ENCODE measurements at places on chromosomes 4 and X.

GRCh38 chr4:153127760-153128494 is 76.3 kb upstream of the TRIM2 start:
- no peaks in the 10 kb centered on the region for H3K4me1 ChIP-seq
- peak; percentile 90 for DNase-seq
- no peaks in the 10 kb centered on the region for H3K27me3 ChIP-seq

- no peak for DNase-seq
- H3K36me3 ChIP-seq: no peaks in the 10 kb centered on the region
- H3K4me1 ChIP-seq: no peaks in the 10 kb centered on the region
- H3K27me3 ChIP-seq: no peaks in the 10 kb centered on the region
Observed at GRCh38 chr4:81589262-81589661, 117.6 kb upstream of the RASGEF1B start.

GRCh38 chr4:99341426-99341825 is 11.1 kb downstream of the ADH1C start:
- no peaks in the 10 kb centered on the region for H3K27me3 ChIP-seq
- no peaks in the 10 kb centered on the region for H3K4me1 ChIP-seq
- no peak for DNase-seq
- no peak overlapping the region for H3K4me3 ChIP-seq
- no peak overlapping the region for H3K27ac ChIP-seq
- no peaks in the 10 kb centered on the region for H3K36me3 ChIP-seq

DNA sequence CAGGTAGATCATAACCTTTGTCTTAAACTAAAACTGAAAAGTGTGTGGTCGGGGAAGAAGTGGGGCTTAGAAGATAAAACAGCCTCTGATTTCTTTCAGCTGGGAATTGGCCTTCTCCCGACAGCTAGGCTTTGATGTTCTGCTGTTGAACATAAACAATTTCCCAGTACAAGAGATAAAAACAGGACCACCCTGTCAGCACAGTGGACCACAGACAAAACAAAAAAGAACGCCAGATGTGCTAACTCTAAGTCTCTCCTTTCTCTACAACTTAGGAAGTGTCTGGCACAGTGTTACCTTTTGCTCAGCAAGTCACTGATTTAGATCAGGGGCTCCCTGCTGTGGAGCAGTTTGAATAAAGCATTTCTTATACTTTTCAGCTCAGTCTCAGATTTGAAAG is 87.5 kb upstream of the UXT start:
- no peak overlapping the region for H3K4me3 ChIP-seq
- H3K36me3 ChIP-seq: no peaks in the 10 kb centered on the region
- no peaks in the 10 kb centered on the region for H3K27me3 ChIP-seq

- no peaks in the 10 kb centered on the region for H3K4me1 ChIP-seq
- peak overlapping the region; percentile 44 for H3K27ac ChIP-seq
- H3K27me3 ChIP-seq: no peaks in the 10 kb centered on the region
- no peak for DNase-seq
- no peaks in the 10 kb centered on the region for H3K36me3 ChIP-seq
Observed at GRCh38 chrX:133375615-133376340, 39.5 kb downstream of the GPC4 start.

- H3K4me3 ChIP-seq: no peak overlapping the region
- no peaks in the 10 kb centered on the region for H3K27me3 ChIP-seq
- no peak overlapping the region for H3K27ac ChIP-seq
- DNase-seq: no peak
- H3K36me3 ChIP-seq: no peaks in the 10 kb centered on the region
- no peaks in the 10 kb centered on the region for H3K4me1 ChIP-seq
Observed at GRCh38 chrX:16023790-16024734, 99.3 kb upstream of the GRPR start.

DNA sequence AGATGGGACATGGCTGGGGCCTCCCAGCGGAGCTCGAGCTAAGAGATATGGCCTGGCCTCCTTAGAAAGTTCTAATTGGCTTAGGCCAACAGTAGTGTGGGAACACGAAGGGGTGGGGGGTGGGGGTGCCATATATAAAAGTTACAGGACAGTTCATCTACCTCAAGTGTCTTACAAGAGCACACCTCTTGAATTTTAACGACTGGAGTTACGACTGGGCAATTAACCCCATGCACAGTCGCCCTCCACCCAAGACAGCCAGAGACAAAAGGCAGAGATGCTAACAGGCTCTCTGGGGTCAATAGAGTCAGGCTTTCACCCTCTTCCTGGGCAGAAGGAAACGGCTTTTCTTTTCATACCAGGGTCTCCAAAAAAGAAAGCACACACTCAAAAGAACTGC is 302.2 kb downstream of the BCOR start:
- no peaks in the 10 kb centered on the region for H3K27me3 ChIP-seq
- no peak overlapping the region for H3K4me3 ChIP-seq
- H3K4me1 ChIP-seq: no peaks in the 10 kb centered on the region
- no peaks in the 10 kb centered on the region for H3K36me3 ChIP-seq
- no peak for DNase-seq

DNA sequence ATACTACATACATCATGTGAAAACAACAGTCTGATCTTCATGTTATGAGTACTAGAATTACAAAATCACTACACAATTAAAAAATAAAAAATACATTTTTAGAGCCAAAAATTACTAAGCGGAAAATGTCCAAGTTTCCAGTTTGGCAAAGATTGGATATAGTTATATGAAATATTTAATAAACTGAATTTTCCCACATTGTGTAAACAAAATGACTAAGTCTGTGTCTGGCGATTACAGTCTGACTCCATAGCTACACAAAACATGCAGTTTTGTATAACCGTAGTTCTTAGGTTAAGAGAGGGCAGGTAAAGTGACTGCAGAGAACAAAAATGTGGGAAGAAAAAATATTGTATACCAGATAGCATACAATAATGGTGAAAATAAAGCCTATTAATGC is 59.2 kb upstream of the TMEM47 start:
- no peaks in the 10 kb centered on the region for H3K36me3 ChIP-seq
- H3K27ac ChIP-seq: no peak overlapping the region
- no peaks in the 10 kb centered on the region for H3K4me1 ChIP-seq

- no peak overlapping the region for H3K4me3 ChIP-seq
- no peak for DNase-seq
- H3K4me1 ChIP-seq: no peaks in the 10 kb centered on the region
- no peaks in the 10 kb centered on the region for H3K27me3 ChIP-seq
- no peak overlapping the region for H3K27ac ChIP-seq
- no peaks in the 10 kb centered on the region for H3K36me3 ChIP-seq
Observed at GRCh38 chr4:182776376-182777105, 140.6 kb downstream of the DCTD start.

- H3K36me3 ChIP-seq: no peaks in the 10 kb centered on the region
- no peaks in the 10 kb centered on the region for H3K4me1 ChIP-seq
- H3K4me3 ChIP-seq: no peak overlapping the region
- H3K27ac ChIP-seq: no peak overlapping the region
- no peak for DNase-seq
Observed at GRCh38 chr4:11704186-11704830, 275.6 kb upstream of the HS3ST1 start.

DNA sequence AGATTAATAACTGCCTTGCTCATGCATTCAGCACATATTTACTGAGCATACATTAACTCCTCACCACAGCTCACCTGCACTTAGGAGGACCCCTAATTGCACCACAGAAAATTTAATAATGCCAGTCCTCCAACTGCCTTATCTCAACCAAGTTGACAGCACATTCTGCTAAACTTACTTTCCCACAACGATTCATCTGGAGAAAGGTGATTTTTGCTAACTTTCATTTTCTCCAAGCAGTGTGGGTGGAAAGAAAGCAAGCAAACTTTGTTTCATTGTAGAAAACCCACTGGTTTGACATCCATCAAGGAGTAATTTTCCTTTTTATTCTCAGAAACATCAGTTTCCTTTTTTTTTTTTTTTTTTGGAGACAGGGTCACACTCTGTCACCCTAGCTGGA is 49.1 kb downstream of the RASGEF1B start:
- DNase-seq: no peak
- H3K4me1 ChIP-seq: no peaks in the 10 kb centered on the region
- no peak overlapping the region for H3K4me3 ChIP-seq
- no peaks in the 10 kb centered on the region for H3K27me3 ChIP-seq

DNA sequence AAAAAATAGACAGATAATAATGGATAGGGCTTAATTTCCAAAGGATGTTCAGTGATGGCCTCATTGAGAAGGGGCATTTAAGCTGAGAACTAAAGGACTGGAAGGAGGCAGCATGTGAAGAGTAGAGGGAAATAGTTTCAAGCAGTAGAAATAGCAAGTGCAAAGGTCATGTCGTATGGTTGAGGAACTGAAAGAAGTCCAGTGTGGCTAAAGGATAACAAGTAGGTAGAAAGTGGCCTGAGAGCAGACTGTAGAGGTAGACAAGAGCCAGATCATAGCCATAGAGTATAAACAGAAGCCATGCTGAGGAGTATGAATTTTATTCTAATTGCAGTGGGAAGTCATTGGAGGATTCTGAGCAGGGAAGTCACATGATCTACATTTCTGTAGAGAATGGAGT is 72.3 kb downstream of the GRIA3 start:
- no peaks in the 10 kb centered on the region for H3K4me1 ChIP-seq
- DNase-seq: no peak
- no peaks in the 10 kb centered on the region for H3K36me3 ChIP-seq
- no peak overlapping the region for H3K27ac ChIP-seq
- no peaks in the 10 kb centered on the region for H3K27me3 ChIP-seq

DNA sequence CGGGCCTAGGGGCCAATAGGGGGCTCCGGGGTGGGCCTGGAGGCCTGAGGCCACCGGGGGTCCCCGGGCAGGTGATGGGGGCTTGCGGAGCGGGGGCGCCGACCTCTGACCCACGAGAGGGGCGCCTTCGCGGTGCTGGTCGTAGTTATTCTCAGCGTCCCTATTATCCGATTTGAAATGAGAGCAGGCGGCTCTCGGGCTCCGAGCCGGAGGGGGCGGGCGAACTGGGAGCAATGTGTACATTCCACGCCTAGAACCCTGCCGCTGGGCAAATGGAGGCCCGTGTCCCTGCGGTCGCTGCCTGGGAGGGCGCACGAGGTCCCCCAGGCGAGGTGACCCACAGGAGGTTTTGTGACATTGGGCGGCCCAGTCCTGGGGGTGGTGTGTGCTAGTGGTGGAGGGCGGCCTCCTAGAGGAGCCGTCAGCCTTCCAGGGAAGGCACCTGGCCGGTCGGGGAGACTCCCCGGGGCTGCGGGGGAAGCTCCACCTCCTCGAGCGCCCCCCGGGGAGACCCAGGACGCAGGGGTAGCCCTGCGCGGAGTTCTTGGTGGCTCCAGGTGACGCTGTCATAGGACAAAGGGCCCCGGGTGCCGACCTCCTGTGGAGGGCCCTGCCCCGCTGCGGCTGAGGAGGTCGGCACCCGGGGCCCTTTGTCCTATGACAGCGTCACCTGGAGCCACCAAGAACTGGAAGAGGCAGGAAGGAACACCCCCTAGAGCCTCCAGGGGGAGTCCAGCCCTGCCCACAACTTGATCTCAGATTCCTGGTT is 102.6 kb upstream of the PRKX start:
- peak overlapping the region; percentile 82 for H3K4me3 ChIP-seq
- H3K27ac ChIP-seq: peak overlapping the region; percentile 91
- no peaks in the 10 kb centered on the region for H3K36me3 ChIP-seq
- H3K27me3 ChIP-seq: no peaks in the 10 kb centered on the region
- peak; percentile 67 for DNase-seq

DNA sequence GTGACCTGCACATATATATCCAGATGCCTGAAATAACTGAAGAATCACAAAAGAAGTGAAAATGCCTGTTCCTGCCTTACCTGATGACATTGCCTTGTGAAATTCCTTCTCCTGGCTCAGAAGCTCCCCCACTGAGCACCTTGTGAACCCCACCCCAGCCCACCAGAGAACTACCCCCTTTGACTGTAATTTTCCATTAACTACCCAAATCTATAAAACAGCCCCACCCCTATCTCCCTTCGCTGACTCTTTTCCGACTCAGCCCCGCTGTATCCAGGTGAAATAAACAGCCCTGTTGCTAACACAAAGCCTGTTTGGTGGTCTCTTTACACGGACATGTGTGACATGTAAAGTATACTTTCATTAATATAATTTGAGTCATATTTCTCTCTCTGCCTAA is 320.3 kb upstream of the TECRL start:
- H3K27ac ChIP-seq: no peak overlapping the region
- no peaks in the 10 kb centered on the region for H3K36me3 ChIP-seq
- no peak overlapping the region for H3K4me3 ChIP-seq
- no peaks in the 10 kb centered on the region for H3K27me3 ChIP-seq
- DNase-seq: no peak
- H3K4me1 ChIP-seq: no peaks in the 10 kb centered on the region

DNA sequence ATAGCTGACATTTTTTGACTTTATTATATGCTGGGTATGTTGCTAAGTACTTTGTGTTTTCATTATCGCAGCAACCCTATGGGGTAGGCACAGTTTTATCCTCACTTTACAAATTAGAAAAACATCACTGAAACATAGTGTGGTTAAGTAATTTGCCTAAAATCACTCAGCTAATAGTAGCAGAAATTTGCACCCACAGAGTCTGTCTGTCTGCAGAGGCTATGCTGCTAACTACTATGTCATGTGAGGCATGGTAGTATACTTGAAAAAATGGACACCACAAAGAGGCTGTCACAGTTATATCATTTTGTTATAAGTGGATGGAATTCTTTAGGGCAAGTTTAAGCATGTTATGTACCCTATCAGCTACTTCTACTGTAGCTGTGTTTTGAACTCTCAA is 69.0 kb downstream of the STAG2 start:
- DNase-seq: no peak
- no peak overlapping the region for H3K27ac ChIP-seq
- no peaks in the 10 kb centered on the region for H3K4me1 ChIP-seq
- no peak overlapping the region for H3K4me3 ChIP-seq
- H3K36me3 ChIP-seq: peaks cover 4% of the 10 kb centered on the region

Measured in tibial artery (tissue), 4 donors.